Uterus (tissue), 4 donors: ENCODE measurements at places on chromosomes 12 and 14. TPM values are rescaled to one million over a fixed set of nuclear protein-coding genes. Genes with fewer than 3 reads are reported as not detected.

DNA sequence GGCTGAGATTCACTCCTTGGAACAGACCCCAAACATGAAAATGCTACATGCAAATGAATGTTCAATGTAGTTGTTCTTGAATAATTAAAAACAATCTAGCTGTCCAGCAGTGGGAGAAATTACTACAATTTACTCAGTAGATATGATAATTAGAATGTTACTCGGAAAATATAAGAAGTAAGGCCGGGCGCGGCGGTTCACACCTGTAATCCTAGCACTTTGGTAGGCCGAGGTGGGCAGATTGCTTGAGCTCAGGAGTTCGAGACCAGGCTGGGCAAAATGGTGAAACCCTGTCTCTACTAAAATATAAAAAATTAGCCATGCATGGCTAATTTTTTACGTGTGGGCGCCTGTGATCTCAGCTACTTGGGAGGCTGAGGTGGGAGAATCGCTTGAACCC is 15.3 kb upstream of the PTGER2 start:
- no peak for DNase-seq

- no peak for DNase-seq
Measured at GRCh38 chr14:78448164-78449094, 278.3 kb downstream of the NRXN3 start.

DNA sequence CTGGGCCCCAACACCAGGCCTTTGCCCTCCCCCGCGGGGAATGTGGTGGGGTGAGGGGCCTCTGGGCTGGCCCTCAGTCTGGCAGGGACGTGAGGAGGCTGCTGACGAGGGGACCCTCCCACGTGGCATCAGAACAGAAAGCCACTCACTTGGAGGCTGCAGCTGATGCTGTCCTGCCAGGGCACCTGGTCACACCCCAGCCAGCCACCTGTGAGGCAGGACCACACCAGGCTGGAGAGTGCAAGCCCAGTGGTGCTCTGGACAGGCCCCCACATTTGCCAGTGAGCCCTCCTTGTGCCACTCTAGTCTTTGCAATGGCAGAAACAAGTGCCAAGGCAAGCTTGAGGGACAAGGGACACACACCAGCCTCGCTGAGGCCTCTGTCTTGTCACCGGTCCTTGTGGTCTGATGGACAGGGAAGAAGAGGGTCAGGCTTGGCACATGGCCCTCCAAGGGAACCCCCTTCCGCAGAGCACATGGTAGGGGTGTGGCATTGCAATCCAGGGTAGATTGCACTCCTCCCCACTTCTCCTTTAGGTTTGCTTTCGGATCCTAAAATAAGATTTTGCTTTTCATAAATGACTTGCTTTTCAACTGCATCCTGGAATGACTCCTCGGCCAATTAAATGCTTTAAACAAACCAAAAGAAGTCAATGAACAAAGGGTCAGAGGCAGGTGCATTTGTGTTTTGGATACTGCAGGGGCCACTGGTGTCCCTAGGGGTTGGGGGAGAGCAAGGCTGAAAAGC is 53.7 kb downstream of the CCDC88C start:
- DNase-seq = no peak

DNA sequence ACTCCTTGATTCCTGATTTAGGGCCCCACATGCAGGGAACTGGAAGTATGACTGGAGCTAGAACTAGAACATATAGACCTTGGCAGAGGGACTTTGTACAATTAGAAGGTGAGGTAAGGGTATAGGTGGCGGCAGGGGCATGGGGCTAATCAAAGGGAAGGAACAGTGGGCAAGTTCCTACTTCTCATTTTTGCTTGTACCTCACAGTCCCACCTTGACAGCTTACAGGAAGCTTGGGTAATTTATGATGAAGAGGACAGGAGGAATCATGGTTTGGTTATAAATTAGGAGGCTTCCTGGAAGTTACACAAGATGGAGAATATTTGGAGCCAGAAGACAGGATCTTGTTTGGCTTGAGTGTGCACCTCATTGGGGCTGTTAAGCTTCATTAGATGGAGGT is 33.4 kb downstream of the SUSD6 start:
- no peak for DNase-seq

- no peak for DNase-seq
Measured at GRCh38 chr12:16359512-16360491, 12.4 kb downstream of the MGST1 start.

DNA sequence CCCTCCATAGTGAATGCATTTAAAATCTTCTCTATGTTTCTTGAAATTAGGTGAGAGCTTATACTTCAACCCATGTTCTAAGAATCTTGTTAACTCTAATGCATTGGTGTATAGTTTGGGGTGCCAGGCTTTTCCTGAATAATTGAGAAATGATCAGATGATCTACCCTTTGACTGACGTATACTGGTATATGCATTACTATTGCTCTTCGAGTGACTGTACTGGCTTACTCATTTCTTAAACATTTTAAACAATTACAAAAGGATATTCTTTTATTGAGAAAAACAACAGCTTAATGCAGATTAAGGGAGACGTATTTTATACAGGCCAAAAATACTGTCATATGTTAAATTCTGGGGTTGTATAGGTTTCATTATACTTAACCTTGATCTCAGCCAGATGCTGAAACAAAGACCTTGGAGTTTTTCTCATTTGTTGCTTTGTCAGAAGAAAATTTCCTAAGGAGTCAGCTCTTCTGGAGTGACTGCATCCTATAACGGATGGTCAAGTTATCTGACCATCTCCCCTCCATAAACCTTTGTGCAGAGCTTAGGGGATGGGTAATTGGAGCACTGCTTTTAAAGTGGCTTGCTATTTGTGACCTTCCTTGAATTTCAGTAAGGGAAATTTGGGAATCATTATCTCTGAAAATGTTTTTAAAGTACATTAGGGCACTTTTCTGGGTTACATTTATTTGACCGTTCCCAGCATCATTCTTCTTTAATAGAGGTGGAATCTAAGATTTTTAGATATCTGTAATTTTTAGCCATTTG is 507.6 kb downstream of the PCNX1 start:
- DNase-seq = no peak

GRCh38 chr12:129723260-129723659 is 180.6 kb downstream of the TMEM132D start:
- DNase-seq = no peak

DNA sequence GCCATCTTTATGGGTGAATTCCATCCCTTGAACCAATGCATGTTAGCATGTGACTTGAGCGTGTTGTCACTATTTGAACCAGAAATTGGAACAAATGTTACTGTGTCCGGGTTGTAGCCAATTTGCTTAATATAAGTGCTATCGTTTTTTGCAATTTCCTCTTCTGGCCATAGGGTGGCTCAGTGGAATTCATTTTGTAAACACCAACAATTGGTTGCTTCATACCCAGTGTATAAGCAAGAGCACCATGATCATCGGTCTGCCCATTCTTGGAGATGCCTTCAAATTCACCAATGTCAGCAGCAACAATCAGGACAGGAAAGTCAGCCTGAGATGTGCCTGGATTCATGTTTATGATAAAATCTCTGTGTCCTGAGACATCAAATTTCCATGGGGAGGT is 5.0 kb upstream of the NEDD1 start:
- DNase-seq = no peak

DNA sequence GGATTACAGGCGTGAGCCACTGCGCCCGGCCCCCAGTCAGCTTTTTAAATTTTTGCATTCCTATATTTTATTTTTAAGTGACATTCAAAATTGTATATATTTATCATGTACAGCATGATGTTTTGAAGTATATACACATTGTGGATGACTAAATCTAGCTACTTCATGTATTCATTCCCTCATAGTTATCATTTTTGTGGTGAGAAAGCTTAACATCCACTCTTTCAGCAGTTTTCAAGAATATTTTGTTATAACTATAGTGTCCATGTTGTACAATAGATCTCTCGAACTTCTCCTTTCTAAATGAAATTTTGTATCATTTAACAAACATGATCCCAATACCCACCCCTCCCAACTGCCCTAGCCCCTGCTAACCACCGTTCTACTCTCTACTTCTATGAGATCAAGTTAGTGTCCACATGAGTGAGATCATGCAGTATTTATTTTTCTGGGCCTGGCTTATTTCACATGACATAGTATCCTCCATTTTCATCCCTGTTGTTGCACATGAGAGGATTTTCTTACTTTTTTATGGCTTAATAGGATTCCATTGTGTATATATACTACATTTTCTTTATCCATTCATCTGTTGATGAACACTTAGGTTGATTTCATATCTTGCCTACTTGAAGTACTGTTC is 8.8 kb upstream of the HEBP1 start:
- DNase-seq = no peak

- DNase-seq = no peak
Measured at GRCh38 chr14:35279369-35279768, 12.8 kb upstream of the PSMA6 start.

GRCh38 chr12:70644861-70645260 is 7.6 kb upstream of the PTPRB start:
- no peak for DNase-seq

DNA sequence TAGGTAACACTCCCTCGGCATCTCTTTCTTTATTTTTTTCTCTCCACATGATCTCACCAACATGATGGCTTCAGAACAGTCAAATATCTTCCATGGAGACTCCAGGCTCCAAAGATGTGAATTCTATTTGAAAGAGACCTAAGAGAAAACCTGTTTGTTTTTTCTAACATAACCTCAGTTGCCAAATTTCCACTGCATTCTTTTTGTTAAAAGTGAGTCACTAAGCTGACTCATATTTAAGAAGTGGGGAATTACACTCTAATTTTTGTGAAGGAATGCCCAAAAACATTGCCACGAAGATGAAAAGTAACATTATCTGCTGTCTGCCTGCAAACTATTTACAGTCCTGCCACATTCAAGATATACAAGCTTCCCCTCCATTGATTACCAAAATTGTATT is 1337.6 kb downstream of the LRFN5 start:
- DNase-seq = no peak

- no peak for DNase-seq
Measured at GRCh38 chr12:3455312-3455711, 35.7 kb upstream of the PRMT8 start.

DNA sequence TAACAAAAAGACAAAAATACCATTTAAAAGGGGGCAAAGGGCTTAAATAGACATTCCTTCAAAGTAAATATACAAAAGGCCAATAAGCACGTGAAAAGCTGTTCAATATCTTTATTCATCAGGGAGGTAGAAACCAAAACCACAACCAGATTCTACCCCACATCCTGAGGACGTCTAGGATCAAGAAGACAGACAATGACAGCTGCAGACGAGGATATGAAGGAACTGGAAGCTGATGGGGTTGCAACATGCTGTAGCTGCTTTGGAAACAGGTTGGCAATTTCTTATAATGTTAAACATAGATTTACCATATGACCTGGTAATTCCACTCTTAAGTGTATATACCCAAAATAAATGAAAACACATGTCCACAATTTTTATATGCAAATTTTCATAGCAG is 85.1 kb upstream of the C14orf180 start:
- no peak for DNase-seq

DNA sequence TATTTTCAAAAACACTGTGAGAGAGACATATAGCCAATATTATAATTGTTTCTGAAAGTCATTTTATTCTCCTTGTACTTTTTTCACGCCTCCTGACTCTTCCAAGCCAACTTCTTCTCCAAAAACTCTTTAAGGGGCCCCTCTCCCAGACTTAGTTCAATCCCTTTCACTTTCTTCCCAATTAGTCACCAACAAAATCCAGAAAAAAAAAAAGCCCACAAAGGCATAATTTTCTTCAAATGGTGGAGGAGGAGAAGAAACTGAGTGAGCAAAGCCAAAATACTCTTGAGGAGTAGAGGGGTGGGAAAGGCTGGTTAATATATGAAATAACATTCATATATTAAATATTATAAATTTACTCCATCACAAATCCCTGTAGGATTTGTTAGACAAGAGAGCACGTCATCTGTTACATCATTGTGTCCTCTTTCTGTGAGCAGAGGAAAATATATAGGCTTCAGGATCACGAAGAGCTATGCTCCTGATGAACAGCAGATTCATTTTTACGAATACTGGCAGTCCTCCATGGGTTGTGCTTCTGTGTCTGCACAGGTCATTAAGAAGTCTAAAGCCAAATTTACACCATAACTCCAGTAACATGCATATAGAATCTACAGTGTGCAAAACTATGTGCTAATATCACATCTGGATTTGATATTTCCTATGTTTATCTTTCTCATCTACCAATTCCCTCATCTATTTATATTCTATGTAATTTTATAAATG is 25.9 kb upstream of the NID2 start:
- DNase-seq = no peak

DNA sequence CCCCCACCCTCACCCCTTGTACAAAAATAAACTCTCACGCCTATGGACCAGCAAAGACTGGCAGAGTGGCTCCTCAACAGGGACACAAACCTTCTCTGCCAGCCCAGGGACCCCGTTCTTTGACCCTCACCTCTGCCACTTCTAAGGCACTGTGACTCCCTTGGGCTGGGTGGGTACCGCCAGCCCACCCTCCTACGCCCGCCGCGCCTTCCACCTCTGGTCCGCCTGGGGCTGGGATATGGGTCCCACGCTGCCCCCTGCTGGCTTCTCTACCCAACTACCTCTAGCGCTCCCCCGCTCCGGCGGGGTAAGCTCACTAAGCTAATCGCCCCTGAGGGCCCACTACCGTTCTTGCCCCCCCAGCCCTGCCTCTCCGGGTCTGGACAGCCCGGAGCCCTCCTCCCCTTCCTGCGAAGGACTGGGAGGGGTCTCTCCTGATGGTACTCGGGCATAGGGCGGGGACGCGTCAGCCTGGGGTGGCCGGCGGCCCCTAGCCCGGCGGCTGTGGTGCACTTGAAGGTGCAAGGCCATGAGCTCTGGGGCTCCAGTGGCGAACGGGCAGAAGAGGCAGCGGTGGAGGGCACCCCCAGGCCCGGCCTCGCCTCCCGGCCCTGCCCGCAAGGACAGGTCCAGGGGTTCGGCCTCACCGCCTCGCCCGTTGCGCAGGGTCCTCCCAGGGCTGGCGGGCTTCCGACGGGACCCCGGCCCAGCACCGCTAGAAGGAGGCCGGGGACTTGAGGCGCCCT is 8.1 kb downstream of the ZNF219 start:
- DNase-seq = no peak

- DNase-seq = no peak
Measured at GRCh38 chr14:51600658-51601057, 51.1 kb upstream of the FRMD6 start.

DNA sequence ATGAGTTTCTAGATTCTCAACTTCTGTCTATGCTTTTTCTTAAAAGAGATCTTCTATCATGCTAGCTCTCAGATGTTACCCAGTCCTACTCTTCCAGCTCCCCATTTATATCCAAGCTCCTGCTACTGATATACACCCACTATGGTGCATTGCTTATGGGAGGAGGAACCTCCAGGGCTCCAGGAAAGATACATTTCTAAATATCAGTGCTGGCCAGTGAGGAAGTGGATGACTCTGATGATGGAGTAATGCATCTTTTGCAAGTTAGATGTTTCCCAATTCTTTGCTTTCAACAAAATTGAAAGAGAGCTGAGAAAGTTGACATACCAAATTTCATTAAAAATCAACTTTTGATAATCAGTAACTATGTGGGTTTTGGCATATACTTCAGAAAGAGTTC is 105.7 kb upstream of the RESF1 start:
- no peak for DNase-seq

- no peak for DNase-seq
Measured at GRCh38 chr14:103820908-103821307, 26.5 kb downstream of the PPP1R13B start.

The AGAP2 gene
- total RNA-seq = 3.8 TPM

The MARK3 gene
- 110 TPM for total RNA-seq

The CLEC4E gene
- not detected for total RNA-seq

The KCNA5 gene
- 0.51 TPM for total RNA-seq

The GDF3 gene
- not detected for total RNA-seq

The NT5DC3 gene
- total RNA-seq = 10.8 TPM

The KRT83 gene
- total RNA-seq = not detected

The FOXN4 gene
- total RNA-seq = not detected
